ENCODE measurements at places on chromosomes 1 and 21.

GRCh38 chr1:65429806-65430205, 9.3 kb downstream of the LEPR start:
- peak; percentile 37 for DNase-seq

DNA sequence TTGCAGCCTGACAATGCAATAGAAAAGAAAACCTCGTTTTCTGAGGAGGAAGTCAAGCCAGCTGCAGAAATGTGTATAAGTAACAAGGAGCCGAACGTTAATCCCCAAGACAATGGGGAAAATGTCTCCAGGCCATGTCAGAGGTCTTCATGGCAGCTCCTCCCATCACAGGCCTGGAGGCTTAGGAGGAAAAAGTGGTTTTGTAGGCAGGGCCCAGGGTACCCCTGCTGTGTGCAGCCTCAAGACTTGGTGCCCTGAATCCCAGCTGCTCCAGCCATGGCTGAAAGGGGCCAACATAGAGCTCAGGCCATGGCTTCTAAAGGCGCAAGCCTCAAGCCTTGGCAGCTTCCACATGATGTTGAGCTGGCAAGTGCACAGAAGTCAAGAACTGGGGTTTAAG, 78.0 kb upstream of the HOOK1 start:
- DNase-seq: no peak

DNA sequence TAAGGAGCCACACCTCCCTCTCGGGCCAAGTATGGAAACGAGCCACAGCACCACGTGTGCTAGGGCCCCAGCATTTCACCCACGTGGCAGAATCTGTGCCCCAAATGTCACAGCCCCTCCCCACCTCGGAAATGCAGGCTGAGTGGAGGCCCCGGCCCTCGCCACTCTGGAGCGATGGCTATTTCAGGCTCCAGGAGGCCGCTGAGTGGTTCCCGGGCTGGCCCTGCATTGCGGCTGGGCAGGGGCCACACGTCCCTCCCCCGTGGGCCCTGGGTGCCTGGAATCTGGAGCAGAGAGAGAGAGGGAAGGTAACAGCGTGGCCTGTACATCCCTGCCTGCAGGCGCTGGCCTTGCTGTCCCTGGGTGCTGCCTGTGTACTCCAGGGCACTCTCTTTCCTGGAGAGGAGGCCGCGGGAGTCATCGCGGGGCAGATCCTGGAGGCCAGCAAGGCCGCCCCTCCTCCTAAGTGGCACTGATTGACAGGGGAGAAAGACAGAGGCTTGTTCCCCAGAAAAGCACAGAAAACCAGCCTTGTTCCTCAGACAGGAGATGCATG, 68.0 kb upstream of the TRAPPC10 start:
- DNase-seq: no peak

DNA sequence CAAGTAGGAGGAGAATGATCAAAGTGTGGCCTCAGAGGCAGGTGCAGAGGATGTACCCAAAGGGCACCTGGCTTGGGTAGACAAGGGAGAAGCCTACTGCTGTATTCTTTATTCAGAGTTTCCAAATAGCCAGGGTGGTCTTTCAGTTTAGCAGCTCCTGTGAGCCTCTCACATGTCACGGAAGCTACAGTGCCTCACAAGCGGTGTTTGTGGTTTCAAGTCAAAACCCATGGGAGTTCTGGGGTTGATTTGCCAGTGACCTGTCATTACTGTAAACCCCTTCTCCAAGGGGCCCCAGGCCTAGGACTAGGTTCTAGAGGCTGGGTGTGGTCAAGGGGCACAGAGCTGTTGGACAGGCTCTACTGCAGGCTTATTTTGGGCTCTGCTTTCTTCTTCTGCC, 10.2 kb upstream of the IL10 start:
- no peak for DNase-seq

DNA sequence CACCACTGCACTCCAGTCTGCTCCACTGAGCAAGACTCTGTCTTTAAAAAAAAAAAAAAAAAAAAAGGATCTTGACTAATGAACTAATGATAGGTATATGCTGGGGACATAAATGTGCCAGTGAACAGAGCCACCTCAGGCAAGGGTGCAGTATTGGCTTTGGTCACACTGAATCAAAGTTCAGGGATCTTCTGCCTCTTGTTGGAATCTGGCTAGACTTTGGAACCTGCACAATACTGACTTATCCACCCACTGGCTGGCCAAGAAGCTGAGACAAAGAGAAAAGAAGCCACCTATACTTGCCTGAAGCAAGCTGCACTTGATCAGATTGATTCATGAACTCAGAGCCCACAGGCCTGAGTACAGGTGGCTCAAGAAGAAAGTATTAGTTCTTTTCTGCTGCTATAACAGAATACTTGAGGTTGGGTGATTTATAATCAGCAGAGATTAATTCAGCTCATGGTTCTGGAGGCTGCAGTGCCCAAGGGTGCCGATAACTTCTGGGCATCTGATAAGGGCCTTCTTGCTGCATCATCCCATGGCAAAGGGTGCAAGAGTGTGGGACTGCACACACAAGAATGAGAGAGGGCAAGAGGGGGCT, 172.0 kb downstream of the FGGY start:
- no peak for DNase-seq

DNA sequence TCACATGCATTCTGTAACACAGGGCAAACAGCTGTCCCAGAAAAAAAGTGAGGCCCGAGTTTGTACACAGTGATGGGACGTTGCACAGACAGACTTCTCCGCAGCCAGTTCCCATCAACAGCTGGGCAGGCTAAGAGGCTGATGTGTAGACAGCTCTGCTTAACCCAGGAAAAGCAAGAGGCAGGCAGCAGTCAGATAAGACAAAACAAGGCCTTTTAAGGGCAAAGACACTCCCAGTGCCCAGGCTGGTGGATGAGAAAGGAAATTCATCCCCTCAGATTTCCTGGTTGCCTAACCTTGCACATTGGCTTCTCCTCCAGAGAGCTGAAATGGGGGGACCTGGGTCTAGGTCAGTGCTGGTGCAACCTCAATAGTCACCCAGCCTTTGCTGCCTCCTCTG, 17.2 kb upstream of the PHLDA3 start:
- no peak for DNase-seq

GRCh38 chr1:236471653-236472052, 52.1 kb upstream of the LGALS8 start:
- no peak for DNase-seq

DNA sequence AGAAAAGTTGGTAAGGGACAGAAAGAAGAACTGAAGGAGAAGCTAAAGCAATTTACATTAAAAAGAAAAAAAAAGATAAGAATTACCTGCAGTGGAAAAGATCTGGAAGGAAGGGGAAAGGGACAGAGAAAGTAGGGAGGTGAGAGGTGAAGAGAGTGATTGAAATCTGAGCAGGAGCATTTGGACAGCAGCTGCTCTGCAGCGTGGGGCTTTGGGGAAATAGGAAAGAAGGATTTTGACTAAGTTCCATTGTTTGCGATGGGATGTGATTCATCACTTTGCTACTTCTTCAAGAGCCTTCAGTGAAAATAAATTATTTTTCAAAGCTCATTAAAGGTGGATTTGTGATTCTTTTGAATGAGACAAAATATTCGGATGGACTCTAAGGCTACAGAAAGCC, 26.1 kb upstream of the NMNAT2 start:
- no peak for DNase-seq

GRCh38 chr1:181430015-181430885, 53.1 kb upstream of the CACNA1E start:
- no peak for DNase-seq

DNA sequence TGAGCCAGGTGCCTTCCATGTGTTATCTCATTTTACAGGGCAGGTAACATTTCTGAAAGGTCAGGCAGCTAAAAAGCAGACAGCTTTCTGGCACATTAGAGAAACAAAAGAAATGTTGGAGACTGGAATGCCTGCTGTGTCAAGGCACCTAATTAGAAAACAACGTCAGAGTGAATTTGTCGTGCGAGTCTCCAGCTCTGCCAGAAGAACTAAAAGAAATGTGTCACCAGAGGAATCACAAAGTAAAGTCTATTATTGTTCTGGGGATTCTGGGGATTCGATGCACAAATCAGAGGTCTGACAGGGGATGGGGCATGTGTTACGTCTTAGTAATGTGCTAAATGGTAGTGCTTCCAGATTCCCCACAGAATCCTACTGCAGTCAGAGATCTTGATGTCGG, 89.3 kb downstream of the EDEM3 start:
- DNase-seq: no peak

DNA sequence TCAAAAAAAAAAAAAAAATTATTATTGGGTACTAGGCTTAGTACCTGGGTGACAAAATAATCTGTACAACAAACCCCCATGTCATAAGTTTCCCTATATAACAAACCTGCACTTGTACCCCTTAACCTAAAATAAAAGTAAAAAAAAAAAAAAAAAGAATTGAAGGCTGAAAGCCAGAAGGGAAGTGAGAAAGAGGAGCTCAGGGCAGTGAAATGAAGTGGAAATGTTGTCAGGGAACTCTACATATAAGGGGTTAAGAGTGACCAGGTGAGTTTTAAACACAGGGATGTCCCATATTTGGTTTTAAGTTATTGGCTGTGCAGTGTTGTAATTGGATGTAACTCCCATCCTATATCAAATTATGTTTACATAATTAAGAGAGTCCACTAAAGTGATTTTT, 85.7 kb upstream of the ABCD3 start:
- DNase-seq: no peak

DNA sequence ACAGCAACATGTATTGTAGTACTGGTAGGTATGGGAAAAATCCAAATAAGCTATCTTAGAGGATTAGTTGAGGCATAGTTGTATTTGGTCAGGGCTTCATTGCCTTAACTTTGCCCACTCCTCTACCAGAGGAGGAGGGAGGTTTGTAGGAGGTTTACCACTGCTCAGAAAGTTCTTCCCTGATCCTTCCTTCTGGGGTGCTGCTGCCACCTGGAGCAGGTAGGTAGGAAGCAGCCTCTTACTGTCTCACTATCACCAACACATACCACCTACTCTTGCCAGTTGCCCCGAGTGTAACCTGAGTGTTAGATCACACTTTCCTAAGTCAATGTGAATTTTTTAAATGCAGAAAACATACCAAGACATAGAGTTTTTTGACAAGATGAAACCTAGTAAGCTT, 24.1 kb upstream of the ZSWIM5 start:
- no peak for DNase-seq

GRCh38 chr21:35208104-35208503, 159.0 kb upstream of the RUNX1 start:
- no peak for DNase-seq

GRCh38 chr1:24248859-24249258, 61.8 kb upstream of the IFNLR1 start:
- no peak for DNase-seq

GRCh38 chr1:26583646-26584485, 54.3 kb downstream of the RPS6KA1 start:
- DNase-seq: no peak

DNA sequence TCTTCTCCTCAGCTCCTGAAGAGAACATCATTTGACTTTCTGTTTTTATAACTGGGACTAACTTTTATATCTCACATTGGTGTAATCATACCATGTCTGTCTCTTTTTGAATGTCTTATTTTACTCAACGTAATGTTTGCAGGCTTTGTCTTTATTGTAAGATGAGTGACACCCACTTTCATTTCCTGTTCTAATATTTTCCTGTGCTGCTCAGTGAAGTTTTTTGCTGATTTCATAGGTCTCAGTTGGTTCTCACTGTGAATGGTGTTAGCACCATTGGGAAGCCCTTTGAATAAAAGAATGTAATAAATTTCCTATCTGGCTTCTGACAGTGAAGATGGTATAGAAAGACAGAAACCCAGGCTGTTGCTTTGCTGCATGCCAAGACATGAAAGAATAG, 84.0 kb downstream of the RAVER2 start:
- no peak for DNase-seq

DNA sequence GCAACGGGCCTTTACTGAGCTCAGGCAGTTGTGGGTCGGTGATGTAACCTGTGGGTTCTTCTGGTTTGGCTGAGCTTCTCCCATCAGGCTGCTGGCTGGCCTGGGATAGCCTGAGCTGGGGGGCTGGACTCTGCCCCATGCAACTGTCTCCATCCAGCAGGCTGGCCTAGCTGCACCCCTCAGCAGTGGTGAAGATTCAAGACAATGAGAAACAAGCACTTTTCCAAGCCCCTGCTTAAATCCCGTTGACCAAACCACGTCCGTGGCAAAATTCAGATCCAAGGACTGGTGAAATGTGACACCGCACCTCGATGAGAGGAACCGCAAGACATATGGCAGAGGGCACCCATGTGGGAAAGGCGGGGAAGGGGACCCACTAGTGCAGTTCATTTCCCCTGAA, 25.6 kb downstream of the PRSS38 start:
- no peak for DNase-seq

DNA sequence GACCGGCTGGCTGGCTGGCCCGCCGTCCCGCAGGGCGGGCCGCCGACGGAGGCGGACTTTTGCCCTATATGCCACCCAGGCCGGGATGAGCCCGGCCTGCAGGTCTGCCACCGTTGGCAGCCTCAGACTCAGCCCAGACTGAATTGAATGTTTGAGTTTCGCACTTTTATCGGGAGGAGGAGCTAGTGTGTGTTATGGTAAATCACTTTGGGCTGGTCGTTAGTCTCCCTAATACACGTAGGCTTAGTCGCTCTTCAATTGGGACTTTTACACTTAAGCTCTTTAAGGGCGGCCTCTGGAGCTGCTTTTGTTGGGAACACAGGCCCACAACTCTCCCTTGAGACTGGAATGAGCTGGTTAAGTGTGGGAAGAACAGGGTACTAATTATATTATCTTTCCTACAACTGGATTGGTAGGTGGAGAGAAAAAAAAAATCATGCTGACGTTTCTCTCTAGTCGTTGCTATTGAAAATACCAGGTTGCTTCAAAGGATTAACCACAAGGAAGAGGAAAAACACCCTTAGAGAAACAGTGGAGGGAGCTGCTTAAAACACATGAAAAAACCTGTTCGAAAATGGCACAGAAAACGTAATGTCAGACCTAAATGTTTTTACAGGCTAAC, 1.4 kb upstream of the IRF2BP2 start:
- DNase-seq: no peak

GRCh38 chr1:23745515-23745914, 2.2 kb downstream of the ELOA start:
- DNase-seq: peak; percentile 38

DNA sequence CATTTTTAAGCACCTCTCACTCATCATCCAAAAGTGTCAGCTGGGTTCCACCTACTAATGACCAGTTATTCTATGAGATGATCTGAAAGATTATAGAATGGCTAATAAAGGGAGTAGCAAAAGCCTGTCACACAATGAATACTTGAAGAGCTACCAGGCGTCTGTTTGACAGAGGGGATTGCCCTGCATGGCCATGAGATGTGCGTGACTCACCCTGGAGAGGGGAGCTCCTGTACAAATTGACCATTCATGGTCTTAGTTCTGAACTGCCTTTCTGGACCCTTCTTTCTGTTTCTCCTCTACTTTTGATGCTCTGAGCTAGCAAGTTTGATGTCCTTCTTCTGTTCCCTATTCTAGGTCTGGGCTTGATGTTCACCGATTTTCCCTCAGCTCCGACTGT, 85.2 kb upstream of the ABCD3 start:
- DNase-seq: no peak

GRCh38 chr1:119873135-119874015, 22.9 kb downstream of the ADAM30 start:
- DNase-seq: no peak

DNA sequence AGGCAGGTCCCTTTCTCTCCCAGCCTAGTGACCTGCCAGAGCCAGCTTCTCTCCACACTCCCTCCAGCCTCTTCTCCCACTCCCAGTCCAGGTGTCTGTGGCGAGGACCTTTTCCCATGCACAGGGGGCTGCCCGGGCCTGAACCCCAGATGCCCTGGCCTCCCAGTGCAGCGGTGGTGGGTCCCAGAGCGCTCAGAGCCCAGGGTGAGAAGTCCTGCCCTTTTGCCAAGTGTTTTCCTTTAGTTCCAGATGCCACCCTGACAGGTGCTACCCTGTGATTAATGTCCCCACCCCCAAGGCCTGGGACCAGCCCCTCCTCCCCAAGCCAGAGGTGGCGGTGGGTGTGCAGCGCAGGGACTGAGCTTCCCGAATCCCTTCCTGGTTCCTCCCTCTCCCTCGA, 90.4 kb downstream of the PAX7 start:
- no peak for DNase-seq

All from HTR-8/SVneo (cell line).